ENCODE measurements at places on chromosomes 4 and X.

GRCh38 chr4:25481648-25482047, 104.6 kb downstream of the ANAPC4 start:
- no peak for DNase-seq

DNA sequence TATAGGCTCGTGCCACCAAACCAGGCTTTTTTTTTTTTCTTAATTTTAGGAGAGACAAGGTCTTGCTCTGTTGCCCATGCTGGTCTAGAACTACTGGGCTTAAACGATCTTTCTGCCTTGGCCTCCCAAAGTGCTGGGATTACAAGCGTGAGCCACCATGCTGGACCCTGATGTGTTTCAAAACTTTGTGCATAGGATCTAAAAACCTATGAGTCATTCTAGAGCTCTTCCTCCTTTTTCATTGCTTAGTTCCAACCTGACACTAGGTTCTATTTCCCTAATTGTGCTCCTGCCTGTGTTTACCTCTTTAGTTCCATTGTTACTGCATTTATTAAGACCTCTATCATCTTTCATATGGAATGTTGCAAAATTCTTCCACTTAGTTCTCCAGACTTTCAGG, 57.3 kb downstream of the HPGD start:
- DNase-seq = no peak

DNA sequence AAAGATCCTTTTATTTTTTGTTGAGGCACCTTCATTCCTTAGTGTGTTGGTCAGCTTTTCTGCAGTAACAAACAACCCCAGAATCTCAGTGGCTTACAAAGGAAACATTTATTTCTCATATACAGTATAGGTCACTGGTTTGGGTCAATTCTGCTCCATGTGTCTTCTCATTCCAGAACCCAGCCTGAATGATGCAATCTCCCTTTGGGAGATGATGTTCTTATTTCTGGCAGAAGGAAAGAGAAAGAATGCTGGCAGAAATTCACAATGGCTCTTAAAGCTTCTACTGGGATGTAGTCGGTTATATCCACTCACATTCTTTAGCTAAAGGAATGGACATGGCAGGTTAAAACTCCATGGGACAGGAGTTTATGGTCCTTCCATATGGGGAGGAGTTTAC, 42.3 kb downstream of the IDS start:
- DNase-seq = no peak

DNA sequence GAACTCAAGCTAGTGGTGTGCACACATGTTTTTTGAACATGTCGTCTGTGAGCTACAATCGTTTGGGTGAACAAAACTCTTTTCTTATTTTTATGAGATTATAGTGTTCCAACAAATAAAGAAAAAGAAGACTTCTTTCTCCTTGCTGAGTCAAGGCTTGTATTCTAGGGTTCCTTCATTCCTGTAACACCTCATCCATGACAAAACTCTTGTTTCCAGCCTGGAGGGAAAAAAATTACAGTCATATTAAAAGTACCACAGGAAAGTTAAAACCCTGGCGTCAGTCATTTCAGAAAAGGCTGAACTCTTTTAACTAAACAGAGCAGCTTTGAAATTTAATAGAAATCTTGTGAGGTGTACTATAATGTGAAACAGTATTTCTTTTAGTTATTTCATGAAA, 79.2 kb upstream of the BOD1L1 start:
- no peak for DNase-seq

All from Caco-2 (cell line).